NCI-H1694 treated with DMSO at 0.1 percent for 48 hours (cell line): ENCODE measurements at places on chromosomes 6 and 20.

- no peak for DNase-seq
Observed at GRCh38 chr6:46338131-46338530, 153.1 kb downstream of the RCAN2 start.

- no peak for DNase-seq
Observed at GRCh38 chr20:19880256-19881079, 122.4 kb downstream of the RIN2 start.

DNA sequence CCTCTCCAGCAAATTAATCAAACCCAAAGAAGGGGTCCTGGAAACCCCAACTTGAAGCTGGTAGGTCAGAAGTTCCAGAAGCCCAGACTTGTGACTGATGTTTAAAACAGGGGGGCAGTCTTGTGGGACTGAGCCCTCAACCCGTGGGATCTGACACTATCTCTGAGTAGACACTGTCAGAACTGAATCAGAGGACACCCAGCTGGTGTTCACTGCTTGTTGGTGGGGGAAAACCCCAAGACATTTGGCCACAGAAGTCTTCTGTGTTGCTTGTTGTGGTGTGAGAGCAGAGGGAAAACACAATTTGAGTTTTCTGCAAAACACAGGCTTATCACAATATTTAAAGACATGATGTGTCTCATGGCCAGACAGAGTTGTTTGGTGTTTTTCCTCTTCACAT, 29.9 kb downstream of the KIF13A start:
- DNase-seq: no peak

- no peak for DNase-seq
Observed at GRCh38 chr6:1393641-1394283, 4.4 kb downstream of the FOXF2 start.

DNA sequence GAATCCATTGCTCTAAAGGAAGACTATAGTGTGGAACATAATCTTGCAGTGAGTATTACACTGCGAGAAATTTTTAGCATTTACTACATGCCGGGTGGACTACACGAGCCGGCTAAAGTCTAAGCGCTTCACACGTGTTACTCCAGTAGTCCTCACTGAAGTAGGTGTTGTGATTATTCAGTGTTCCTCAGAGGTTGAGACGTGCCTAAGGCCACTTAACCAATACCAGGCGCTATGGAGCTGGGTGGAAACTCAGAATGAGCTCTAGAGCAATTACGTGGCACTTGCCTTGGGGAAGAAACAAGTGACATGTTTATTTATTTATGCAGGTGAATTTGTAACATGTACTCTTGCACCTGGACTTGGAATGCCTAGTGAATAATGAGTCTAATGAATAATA, 46.4 kb downstream of the SASH1 start:
- no peak for DNase-seq

DNA sequence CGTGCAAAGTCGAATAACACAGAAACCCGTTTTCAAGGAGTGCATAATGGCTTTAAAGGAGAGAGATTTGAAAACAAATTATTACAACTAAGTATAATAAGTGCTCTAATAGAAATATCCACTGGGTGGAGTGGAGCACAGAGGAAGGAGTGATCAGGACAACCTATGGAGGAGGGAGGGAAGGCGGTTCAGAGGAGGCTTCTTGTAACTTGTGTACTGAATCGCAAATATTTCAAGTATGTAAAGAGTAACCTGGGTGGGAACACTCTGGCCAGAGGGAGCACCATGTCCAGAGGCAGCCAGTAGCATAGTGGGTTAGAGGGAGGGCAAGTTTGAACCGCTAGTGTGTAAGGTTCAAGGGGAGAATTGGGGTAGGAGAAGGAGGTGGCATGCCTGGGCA, 21.6 kb upstream of the TNFAIP3 start:
- no peak for DNase-seq
